AG09309 (cell line): ENCODE measurements at places on chromosomes 3 and 15.

GRCh38 chr3:181457756-181458155, 254.0 kb upstream of the SOX2 start:
- DNase-seq = no peak

DNA sequence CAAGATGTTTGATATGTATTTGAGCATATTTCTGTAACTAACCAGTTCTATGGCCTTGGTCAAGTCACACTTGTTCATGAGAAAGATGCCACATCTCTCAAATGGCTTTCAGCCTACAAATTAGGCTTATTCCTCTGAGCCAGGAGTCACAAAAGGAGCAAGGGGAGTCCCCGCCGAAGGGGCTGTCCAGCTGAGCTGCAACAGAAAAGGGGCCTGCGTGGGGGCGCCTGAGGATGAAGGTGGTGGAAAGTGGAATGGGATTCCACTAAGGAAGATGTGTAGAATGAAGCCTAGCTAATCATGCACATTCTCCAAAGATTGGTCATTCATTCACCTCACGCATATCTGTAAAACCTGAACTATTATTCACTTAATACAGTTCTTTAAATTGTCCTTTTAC, 19.1 kb downstream of the ALDH1L1 start:
- no peak for DNase-seq

- no peak for DNase-seq
Measured at GRCh38 chr3:58207954-58208353, 2.8 kb downstream of the DNASE1L3 start.

DNA sequence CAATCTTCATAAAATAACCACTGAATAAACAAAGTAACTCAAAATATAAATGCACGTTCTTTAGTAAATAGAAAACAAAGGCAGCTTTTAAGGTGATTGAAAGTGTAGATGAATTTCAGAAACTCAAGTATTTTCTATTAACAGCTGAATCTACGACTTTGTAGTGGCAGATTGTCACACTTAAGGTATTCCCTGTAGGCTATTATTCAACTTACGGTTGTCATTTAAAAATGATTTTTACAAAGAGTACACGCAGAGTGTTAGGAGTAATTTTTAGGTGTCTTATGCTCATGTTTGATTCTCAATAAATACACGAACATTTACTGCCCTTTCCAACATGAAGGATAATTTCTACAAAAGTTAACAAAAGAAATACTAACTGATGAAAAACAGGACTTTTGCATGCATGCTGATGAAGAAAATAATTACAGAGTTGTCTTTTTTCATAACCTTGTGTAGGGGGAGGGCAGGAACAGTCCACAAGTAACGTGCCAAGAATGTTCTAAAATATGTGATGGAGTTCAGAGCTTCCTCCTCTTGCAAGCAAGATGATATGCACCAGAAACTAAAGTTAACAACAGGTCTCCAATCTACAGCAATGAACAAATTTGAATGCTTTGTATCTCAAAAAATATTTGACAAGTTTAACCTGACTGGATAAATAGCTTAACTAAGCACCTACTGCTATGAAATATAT, 16.7 kb downstream of the DCBLD2 start:
- DNase-seq = no peak

- DNase-seq = no peak
Measured at GRCh38 chr3:13161021-13161759, 88.0 kb upstream of the IQSEC1 start.

- no peak for DNase-seq
Measured at GRCh38 chr3:86991482-86991815, 500 bp upstream of the VGLL3 start.

DNA sequence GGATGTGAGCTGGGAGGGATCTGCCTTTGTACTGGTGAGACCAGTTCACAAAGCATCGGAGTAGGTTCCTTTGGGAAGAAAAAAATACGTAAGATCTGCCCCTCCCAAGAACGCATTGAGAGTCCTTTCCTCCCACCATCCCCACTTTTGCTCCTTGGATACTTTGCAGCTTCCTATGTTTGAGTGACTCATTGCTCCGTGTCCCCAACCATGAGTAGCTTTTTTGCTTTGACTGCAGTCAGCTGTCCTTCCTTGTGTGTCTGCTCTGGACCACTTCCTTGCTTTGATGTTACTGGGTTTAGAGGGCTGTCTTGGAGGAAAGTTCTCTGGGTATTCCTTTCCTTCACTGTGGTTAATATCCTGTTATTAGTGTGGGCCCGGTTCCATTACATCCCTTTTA, 43.2 kb upstream of the PTPN23 start:
- no peak for DNase-seq

DNA sequence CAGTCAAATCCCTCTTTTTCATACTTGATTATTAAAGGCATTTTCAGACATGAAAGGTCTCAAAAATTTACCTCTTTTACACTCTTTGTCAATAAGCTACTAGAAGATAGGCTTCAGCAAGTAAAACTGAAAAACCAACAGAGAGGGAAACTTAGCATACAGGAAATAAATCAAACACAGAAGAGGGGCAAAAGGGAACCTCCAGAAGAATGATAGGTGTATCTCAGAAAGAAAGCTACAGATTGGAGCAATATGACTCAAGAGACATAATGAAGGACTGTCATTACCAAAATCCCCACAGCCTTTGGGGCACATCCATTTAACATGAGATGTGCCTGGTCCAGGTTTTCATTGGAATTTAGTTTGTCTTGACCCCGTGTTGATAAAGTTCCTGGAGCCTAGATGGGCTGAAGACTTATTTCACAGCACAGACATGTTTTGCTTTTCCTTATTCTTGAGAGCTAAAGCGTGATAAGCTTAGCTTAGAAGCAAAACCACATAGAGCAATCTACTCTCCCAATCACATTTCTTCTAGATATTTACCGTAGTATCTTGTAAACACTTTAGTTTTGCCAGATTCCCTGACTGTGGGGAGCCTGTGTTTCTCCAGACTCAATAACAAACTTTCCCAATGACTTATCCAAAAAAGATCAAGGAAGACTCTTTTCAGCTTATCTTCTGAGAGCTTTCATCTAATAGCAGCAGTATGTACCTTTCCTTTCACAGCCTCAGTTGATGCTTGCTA, 11.7 kb downstream of the LRRFIP2 start:
- DNase-seq = no peak

DNA sequence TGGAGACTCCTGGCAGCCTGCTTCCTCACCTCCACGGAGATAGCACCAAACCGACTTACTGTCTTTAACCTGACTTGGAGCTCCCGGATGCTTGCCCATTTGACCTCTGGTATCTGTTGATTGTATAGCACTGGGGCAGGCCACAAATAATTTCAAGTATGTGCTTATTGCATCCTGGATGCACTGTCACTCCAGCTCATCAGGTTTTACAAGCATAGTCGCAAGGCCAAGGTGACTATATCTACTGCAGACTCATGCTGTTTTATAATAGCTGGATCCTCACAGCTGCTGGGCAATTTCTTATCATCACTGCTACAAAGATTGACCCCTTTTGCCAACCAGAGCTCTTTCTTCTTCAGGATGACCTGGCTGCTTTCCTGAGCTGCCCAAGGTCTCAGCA, 45.6 kb downstream of the PEX5L start:
- DNase-seq = no peak

- DNase-seq = no peak
Measured at GRCh38 chr3:163561151-163561550, 1517.1 kb downstream of the SI start.

DNA sequence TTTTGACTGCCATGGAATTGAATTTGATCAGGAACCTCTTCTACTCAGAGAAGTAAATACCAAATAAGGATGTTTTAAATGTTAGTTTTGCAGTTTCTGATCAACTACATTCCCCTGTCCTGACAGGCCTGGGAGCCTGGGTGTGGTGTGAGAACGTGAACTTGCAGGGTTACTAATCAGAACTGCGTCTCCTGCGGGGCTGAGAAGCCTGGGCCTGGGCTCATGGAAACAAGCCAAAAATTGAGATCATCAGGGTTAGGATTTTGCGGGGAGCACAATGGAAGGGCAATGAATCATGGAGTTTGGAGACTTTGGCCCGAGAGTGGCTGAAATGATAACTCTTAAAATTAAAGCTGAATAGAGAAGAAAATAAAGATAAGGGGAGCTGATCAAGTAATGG, 47.8 kb upstream of the C3orf70 start:
- peak; percentile 40 for DNase-seq

DNA sequence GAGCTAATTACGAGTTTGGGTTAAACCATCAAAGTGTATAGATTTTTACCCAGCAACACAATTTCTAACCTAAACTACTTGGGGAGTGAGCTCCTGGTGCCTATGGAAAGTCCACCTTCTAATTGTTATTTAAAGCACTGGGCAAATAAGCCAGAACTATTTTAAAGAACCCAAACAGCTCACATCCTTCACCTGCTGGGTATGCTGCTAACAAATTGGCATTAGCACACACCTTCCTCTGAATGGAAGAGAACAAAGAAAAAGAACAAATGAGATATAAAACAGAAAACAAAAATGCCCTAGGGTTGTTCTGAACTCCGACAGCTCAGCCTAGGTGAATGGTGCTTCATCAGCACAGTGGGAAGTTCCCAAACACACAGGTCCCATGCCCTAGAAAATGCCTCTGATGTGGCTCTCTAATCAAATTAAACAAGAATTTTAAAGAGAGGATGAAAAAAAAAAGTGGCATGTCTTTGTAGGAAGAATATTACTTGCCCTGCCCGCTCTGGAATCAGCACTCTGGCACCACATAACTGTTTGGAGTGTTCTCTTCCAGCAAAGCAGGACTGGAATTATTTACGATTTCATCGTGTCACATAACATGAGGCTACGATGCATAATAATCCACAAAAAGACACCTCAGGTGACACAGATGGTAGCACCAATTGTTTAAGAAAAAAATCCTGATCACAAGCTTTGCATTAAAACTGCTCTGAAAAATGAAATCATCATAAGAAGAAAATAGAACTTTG, 334.4 kb downstream of the GBE1 start:
- no peak for DNase-seq

DNA sequence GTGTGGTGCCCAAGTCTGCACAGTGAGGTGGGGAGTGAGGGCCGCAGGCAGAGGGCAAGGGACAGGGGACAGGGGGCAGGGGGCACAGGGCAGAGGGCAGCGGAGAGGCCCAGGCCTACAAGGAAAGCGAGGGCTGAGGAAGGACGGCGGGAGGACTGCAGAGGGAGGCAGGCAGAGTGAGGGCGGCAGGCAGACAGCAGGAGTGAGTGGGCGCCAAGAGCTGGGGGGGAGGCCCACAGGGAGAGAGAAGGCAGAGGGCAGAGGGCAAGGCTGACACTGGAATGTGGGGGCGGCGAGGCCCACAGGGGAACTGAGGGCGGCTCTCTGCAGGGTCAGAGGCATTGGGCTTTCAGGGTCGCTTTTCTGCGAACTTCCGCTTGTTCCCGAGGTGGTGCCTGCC, 267.8 kb upstream of the NDN start:
- DNase-seq = no peak

- peak; percentile 67 for DNase-seq
Measured at GRCh38 chr15:55627730-55628368, 39.7 kb upstream of the PYGO1 start.

GRCh38 chr3:73603762-73604171, 21.0 kb downstream of the PDZRN3 start:
- DNase-seq = no peak

DNA sequence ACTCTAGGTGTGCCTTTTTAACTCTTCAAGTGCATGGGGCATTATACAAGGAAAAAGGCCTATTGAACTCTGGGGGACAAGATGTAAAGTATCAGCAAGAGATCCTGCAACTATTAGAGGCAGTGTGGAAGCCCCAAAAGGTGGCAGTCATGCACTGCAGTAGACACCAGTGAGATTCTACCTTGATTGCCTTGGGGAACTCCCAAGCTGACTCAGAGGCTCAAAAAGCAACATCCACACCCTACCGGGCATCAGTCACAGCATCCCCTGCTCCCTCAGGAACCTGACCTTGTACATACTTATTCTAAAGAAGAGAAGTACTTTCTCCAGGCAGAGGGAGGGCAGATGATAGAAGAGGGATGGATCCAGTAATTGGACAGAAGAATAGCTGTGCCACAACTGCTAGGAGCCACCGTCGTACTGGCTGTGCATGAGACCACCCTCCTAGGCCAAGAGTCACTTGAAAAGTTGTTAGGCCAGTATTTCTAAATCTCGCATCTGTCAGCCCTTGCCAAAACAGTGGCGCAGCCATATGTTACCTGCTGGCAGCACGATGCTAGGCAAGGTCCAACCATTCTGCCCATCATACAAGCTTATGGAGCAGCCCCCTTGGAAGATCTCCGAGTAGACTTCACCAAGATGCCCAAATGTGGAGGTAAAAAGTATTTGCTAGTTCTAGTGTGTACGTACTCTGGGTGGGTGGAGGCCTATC, 523.1 kb upstream of the FRG2C start:
- DNase-seq = no peak

- no peak for DNase-seq
Measured at GRCh38 chr15:84969257-84969656, 12.4 kb upstream of the PDE8A start.

DNA sequence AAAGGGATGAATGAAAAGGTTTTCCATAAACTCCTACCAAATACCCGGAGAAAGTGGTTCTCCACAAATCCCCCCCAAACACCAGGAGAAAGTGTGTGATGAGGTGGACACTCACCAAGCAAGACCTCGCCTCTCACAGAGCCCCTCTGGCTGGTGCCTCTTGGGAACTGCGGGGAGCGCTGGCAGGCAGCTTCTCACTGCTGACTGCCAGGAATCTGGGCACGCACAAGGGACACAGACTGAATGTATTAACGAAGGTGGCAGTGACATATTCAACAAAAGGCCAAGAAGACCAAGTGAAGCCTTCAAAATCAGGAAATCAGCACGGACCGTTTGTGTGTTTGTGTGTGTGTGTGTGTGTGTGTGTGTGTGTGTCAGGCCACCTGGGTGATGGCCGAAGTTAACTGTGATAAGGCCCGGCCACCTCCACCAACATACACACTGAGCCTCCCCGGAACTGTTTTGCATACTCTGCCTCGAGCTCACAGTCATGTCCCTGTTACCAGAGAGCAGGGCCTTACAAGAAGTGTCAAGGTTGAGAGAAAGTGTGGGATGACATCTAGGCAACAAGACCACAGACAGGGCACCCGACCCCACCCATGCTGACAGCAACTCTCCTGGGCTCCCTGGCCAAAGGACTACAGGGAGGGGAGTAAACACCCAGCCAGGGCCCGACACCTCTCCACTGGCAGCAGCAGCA, 18.0 kb downstream of the ATP10A start:
- no peak for DNase-seq

- DNase-seq = no peak
Measured at GRCh38 chr15:66402761-66403284, 16.1 kb downstream of the MAP2K1 start.
